Fibroblast of skin of left quadriceps (primary cell): ENCODE measurements at places on chromosomes 3 and 15.

DNA sequence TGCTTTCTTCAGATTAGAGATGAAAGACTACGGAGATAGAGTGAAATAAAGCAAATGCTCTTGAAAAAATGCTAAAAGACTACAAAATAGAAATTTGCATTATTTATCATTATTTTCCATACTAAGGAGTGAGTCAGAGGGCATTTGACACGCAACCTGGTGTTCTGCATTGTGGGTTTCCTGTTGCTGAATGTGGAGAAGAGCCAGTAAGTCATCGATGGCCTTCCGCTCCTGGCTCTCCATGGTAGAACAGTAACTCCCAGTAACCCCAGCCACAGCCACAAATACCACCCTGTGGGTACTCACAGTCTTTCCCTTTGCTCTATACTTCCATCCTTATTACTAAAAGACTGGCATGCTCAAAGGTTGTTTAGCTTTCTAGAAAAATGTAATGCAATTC, 61.5 kb downstream of the CGGBP1 start:
- no peak for DNase-seq

GRCh38 chr15:41806291-41807181, 21.4 kb upstream of the JMJD7 start:
- DNase-seq = no peak

DNA sequence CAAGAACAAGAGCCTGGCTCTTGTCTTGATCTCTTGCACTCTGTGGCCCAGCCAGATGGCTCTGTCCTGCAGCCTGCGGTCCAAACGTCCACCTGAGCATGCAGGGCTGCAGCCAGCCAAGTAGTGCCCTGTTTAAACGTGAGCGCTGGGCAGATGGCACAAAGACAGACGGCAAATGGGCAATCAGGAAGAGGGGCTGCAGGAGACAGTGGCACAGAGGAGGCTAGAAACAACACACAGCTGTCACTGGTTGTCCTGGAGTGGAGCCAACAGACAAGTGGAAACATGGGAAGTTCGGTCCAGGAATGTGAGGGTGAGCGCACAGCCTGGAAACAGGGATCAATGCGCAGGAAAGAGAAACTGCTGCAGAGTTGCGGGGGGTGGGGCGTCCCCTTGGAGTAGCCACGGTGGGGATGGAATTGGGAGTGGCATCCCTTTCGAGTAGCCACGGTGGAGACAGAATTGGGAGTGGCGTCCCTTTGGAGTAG, 10.7 kb upstream of the ZXDC start:
- no peak for DNase-seq

- DNase-seq = peak; percentile 31
These were observed 313.4 kb downstream of the RBMS3 start for GRCh38 chr3:29594261-29594660.

- no peak for DNase-seq
These were observed 22.7 kb upstream of the TMEM41A start for GRCh38 chr3:185521349-185522138.

- no peak for DNase-seq
These were observed 30.0 kb downstream of the CFAP100 start for GRCh38 chr3:126424751-126425150.

DNA sequence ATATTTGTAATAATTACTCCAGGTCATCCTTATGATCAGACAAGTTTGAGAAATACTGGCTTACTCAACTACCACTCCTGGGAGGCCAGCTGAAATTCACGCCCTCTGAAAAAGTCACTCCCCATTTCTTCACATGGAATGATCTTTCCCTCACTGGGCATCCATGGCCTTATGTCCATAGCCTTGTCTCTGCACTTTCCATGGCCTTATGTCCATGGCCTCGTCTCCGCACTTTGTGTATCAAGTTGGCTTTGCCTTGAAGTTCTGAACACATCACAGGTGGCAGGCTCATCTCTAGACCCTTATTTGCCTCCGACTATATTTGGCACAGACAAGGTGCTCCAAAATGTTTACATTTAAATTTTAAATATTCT, 58.1 kb upstream of the HACD2 start:
- DNase-seq = no peak

DNA sequence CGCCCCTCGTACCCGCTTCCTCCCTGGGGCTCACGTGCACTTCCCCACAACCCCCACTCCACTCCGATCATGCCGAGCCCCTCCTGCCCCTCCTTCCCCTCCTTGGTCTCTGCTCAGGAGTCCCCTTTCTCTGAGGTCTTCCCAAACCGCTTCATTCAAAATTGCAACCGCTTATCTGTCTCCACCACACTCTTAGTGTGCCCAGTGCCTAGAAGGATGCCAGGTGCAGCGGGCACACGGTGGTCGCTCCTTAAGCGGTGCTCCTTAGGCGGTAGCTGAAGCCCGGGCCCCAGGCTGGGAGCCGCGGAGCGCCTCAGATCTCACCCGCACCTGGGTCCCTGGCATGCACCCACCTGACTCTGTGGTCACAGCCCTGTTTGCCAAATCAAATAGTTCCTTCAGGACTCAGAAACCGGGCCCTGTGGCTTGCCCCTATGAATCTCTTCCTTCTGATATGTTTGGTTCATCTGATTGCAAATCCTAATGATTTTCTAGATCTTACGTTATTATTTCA, 524.5 kb downstream of the OCA2 start:
- no peak for DNase-seq

DNA sequence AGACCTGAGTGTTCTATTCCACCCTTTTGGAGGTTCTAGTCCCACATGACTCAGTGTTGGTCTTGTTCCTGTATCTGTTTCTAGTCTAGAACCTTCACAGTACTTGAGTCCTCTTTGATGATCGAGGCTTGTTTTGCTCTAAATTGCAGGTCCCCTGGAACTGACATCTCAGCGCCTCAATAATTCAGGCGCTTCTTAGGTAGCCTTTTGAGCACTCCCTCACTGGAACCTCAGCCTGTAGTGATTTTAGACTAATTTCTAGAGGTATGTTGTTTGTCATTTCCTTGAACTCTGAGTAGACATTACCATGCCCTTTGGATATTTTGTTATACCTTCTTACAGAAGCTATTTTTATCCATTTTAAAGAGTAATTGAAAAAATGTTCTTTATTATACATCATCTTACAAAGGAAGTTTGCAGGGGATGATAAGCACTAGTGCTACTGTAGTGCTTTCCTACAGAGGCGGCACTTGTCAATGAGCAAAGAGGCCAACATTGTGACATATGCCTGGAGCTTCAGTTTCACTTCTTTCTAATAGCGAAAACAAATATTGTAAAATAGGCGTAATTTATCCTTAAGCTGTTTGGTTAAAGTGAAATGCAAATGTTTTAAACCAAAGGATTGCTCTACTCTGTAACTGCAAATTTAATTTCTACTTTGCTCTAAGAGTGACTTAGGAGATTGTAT, 75.7 kb downstream of the EFL1 start:
- DNase-seq = no peak

- no peak for DNase-seq
These were observed 60.5 kb downstream of the STARD5 start for GRCh38 chr15:81263477-81263876.

DNA sequence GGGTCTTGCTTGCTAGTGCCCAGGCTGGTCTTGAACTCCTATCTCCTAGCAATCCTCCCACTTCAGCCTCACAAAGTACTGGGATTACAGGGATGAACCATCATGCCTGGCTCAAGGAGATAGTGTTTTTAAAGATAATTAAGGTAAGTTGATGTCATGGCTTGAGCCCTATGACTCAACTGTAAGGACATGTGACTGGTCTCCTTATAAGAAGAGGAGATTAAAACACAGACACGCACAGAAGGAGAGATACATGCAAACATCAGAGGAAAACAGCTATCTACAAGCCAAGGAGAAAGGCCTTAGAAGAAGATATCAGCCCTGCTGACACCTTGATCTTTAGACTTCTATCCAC, 220.4 kb upstream of the GADL1 start:
- no peak for DNase-seq

- no peak for DNase-seq
These were observed 135.8 kb downstream of the RPL22L1 start for GRCh38 chr3:170734043-170734734.

DNA sequence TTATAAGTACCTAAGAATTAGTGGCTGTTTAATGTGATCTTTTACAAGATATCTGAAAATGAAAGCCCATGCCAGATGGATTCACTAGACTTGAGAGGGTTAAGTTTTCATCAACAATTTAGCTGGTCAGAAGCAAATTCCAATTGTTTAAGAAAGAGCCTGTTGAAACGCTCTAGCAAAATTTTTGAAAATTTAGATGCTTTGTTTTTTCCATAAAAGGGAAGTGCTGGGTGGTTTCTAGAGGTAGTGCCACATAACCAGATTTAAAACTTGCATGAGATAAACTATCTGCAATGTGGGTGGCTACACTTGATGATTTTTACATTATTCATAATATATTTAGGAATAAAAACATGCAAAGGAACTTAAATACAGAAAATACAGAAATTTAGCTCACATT, 48.5 kb upstream of the SKIL start:
- DNase-seq = peak; percentile 15

- no peak for DNase-seq
These were observed 30.2 kb downstream of the BCL2L10 start for GRCh38 chr15:52082197-52083036.

DNA sequence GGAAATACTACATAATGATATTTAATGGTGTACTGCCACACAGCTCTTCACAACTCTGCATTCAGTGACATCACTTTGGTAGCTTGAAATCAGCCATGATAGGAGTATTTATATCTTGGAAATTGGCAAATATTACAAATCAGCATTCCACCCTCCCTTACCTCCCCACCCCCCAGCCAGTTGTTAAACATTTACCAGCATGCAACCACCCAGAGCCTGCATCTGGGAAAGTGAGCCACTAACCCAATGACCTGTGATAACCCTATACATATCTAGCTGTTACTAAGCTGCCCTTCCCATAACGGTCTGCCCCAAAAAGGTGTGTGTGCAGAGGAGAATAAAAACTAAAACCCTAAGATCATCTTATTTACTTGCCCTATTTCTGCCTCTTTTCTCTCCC, 44.6 kb upstream of the SATB1 start:
- no peak for DNase-seq

- no peak for DNase-seq
These were observed 13.3 kb upstream of the SUSD5 start for GRCh38 chr3:33231756-33232465.

DNA sequence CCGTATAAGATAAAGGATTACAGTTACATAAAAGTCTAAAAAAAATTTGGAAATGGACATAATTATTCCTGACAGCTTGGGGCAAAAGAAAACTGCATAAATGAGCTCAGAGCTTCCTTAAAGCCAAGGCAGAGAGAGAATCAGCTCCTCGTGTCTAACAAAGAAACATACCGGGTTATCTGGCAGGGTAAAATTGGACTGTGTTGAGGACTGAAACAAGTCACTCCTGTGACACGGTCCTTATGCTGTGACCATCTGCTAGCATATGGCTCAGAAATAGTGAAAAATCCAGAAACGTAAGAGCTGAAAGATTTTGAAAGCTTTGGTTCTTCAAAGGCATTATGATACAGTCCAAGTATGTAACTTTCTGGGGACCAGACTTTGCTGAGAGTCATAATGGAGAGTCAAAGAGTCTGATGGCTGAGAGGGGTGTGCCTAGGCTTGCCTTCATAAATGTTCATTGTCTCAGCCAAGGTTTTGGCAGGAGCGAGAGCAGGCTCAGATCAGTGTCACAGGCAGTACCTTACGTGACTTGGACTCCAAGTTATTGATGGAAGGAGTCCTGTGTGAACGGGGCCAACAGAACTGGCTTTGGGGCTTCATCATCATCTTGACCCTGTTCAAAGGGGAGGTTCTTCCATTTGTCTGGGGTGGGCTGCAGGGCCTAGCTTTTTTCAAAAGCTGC, 12.5 kb downstream of the MAP6D1 start:
- DNase-seq = no peak

DNA sequence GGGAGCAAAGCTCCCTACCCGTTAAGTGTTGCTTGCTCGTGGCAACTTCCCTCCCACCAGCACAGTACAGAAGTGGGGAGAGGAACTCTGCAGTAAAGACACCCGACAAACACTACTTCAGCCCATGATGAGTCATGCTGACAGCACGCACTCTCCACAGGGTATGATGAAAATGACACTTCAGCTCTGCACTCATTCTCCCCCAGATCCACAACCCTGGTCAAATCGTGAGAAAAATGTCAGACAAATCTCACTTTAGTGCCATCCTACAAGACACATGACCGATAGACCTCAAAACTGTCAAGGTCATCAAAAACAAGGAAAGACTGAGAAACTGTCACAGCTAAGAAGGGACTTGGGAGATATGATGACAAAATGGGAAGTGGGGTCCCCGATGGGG, 278.9 kb downstream of the OCA2 start:
- DNase-seq = peak; percentile 55

- DNase-seq = no peak
These were observed 289.2 kb downstream of the ROBO2 start for GRCh38 chr3:77329116-77329515.

GRCh38 chr3:126476166-126477060, 722 bp upstream of the ZXDC start:
- no peak for DNase-seq

DNA sequence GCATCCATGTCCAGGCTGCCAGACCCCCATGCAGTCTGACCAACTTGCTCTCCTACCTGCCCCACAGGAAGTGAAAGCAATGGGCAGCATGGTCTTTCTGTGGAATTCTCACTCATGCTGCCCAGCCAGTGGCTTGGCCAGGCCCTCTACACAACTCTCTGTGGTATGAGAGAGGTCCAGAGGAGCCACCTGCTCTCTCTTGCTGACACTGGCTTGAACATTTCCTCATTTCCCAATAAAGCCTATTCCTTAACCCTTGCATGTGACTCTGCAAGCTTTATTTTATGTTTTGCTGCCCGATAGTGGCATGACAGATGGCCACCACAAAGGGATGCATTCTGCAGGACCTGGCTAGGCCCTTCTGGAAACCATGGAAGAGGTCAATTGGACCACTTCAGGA, 53.8 kb downstream of the CCR1 start:
- DNase-seq = no peak

- DNase-seq = no peak
These were observed 25.9 kb upstream of the JMJD7 start for GRCh38 chr15:41801850-41802455.

DNA sequence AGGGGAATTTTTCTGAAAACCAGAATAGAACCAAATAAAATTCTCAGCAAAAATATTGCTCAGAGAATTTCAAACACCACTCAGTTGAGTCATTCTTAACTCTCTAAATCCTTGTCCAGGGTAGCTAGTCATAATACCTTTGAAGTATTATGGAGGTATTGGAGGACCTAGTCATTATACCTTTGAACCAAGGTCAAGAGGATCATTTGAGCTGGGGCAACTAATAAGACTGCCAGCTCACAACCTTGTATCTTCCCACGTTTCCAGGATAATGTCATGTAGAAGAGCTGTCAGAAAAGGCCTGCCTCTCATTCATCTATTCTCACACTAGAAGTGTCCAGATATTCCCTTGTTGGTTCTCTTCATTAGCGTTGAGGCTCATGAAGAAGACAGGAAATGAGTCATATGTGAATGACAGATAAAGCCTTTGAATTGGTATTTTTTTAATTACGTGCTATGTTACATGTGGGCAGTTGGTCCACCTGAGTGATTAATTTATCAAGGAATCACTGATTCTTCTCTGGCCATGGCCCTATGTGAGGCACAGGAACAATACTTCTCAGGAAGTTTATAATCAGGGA, 48.3 kb downstream of the TOPAZ1 start:
- DNase-seq = no peak
